Melanocyte of skin (primary cell): ENCODE measurements at places on chromosomes 2 and 18. TPM values are rescaled to one million over a fixed set of nuclear protein-coding genes. Genes with fewer than 3 reads are reported as not detected.

The FRZB gene
- total RNA-seq, result 0.33 and 0.62 TPM in 2 replicates

The ITGA6 gene
- total RNA-seq, result 55.7 and 180 TPM in 2 replicates

The MRPL33 gene
- 49.9 and 82.5 TPM in 2 replicates for total RNA-seq

The FIGN gene
- 4.9 and 8.0 TPM in 2 replicates for total RNA-seq

The UGT1A10 gene
- total RNA-seq, result not detected in 2 replicates

The GCKR gene
- not detected in 2 replicates for total RNA-seq

The VAMP5 gene
- 9.6 and 10.7 TPM in 2 replicates for total RNA-seq

The SKOR2 gene
- total RNA-seq, result not detected in 2 replicates

The SLC9A2 gene
- not detected in 2 replicates for total RNA-seq

The ZNF532 gene
- 14.1 and 25.4 TPM in 2 replicates for total RNA-seq

The ABCB6 gene
- total RNA-seq, result 90.9 and 106 TPM in 2 replicates

The MAPK4 gene
- total RNA-seq, result 9.5 and 16.5 TPM in 2 replicates

The IFIH1 gene
- 53.1 and 150 TPM in 2 replicates for total RNA-seq

The PPP1R1C gene
- total RNA-seq, result under 0.01 and 0.31 TPM in 2 replicates

The KIAA2012 gene
- total RNA-seq, result not detected in 2 replicates

The PROC gene
- not detected in 2 replicates for total RNA-seq

The RGPD3 gene
- 0.34 and 0.36 TPM in 2 replicates for total RNA-seq

The REG3G gene
- total RNA-seq, result not detected in 2 replicates

The STPG4 gene
- 0.36 TPM in 1 of 2 replicates, not detected in the other for total RNA-seq

The DSG2 gene
- 11.0 and 21.9 TPM in 2 replicates for total RNA-seq

The CD8B2 gene
- not detected in 2 replicates for total RNA-seq

The SP110 gene
- total RNA-seq, result 112 TPM in 2 replicates
